ENCODE measurements at places on chromosomes 12 and 14.

DNA sequence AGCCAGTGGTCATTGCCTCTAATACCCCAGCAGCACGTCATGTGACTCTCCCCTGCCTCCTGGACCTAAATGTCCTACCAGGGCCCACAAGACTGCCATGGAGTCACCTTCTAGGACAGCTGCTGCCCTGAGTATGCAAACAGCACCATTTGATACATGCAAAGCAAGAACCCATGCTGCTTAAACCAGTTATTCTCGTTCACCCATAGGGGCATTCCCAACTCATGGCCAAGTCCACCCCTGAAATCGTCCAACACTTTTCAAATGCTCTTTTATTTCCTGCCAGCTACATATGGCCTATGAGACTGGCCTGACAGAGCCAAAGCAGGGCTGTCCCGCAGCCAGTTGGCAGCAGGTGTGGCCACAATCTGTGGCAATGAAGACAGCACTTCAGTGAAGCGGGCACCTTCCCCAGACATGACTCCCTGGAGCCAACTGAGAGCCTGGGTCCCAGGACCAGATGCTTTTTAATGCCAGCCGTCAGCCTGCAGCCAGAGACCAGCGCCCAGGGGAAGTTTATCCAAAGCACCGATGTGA is 99.9 kb downstream of the BCAT1 start:
- DNase-seq: no peak

GRCh38 chr14:75909630-75910029 is 72.2 kb downstream of the TGFB3 start:
- DNase-seq: no peak

DNA sequence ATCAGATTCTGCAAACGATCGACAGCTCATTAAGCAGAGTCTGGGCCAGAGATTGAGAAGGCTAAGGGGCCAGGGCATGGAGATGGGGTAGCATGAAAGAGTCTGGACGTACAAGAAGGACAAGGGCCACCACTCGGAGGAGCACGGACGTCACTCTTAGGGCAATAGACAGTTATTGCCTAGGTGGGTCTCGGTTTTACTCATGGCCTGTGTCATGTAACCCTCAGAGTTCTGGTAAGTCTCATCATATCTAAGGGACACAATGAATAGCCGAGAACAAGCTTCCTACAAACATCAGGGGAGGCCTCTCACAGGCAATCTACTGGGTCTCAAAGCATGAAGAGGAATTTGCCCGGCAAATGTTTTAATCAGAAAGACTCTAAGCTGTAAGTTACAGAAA is 30.4 kb upstream of the ITPK1 start:
- DNase-seq: no peak

- DNase-seq: no peak
Measured at GRCh38 chr14:66752109-66752508, 244.2 kb downstream of the GPHN start.

DNA sequence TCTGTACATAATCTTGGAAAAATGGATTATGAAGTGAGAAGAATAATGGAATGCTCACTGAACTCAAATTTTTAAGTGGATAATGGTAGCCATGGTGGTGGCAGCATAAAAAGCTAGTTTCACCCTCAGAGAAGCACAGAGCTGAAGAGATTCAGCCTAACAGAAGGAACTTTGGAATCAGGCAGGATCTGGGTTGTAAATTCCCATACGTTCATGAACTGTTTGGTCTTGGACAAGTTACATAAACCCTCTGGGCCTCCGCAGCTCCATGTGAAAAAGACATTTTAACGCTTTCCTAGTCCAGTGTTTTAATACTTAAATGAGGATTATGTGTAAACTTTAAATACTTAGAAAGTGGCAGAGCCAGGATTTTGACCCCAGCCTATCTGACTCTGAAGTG is 26.6 kb downstream of the JKAMP start:
- DNase-seq: no peak

GRCh38 chr12:90366286-90366685 is 588.7 kb downstream of the CCER1 start:
- DNase-seq: peak; percentile 30

DNA sequence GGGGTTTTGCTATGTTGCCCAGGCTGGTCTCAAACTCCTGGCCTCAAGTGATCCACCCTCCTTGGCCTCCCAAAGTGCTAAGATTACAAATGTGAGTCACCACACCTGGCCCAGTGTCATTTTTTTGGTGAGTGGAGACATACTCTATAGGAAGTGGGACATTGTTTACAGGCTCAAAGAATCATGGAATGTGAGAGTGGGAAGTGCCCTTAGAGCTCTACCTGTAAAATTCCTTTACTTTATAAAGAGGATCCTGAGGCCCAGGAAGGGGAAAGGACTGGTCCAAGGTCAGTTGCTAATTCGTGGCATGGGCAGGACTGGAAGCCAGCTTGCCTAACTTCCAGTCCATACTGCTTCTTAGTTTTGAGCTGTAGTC is 8.7 kb upstream of the ADCK1 start:
- DNase-seq: no peak

DNA sequence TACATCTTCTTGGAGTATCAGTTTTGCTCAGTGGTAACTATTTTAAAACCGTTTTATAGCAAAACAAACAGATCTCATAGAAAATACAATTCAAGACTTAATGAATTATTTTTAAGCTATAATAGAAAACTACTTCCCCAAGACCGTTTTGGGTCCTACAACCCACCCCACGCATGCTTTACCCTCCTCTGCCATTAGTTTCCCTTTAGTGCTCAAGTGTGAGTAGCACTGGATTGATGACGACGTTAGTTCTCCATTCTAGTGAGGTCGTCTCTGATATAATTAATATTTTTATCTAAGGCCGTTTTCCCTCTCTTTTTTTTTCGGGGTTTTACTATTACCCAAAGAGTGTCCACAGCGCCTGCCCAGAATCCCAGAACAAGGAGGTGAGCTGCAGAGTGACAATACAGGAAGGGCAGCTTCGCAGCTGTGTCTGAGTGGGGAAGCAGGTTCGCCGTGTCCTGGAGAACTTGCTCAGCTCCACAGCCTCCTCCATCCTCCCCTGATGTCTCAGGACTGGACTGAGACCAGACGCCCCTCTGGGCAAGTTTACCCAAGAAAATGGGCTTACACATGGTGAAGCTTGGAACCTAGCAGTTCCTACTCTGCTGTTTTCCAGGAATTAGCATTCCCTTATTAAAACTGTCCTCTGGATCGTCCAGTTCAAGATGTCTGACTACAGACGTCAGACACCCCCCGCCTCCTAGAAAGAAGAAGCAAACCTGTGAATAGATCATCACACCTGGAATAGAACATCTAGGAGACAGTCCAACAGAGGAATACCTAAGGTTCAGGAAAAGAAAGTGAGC is 31.9 kb upstream of the MON2 start:
- peak; percentile 12 for DNase-seq

GRCh38 chr12:13368971-13369370 is 172.4 kb downstream of the EMP1 start:
- no peak for DNase-seq

GRCh38 chr12:10140001-10140400 is 10.0 kb upstream of the CLEC7A start:
- DNase-seq: peak; percentile 63

GRCh38 chr12:114439817-114440216 is 33.9 kb upstream of the TBX5 start:
- DNase-seq: no peak

- DNase-seq: no peak
Measured at GRCh38 chr12:112714166-112714710, 77.3 kb upstream of the RPH3A start.

- no peak for DNase-seq
Measured at GRCh38 chr14:61484031-61484430, 162.7 kb downstream of the PRKCH start.

DNA sequence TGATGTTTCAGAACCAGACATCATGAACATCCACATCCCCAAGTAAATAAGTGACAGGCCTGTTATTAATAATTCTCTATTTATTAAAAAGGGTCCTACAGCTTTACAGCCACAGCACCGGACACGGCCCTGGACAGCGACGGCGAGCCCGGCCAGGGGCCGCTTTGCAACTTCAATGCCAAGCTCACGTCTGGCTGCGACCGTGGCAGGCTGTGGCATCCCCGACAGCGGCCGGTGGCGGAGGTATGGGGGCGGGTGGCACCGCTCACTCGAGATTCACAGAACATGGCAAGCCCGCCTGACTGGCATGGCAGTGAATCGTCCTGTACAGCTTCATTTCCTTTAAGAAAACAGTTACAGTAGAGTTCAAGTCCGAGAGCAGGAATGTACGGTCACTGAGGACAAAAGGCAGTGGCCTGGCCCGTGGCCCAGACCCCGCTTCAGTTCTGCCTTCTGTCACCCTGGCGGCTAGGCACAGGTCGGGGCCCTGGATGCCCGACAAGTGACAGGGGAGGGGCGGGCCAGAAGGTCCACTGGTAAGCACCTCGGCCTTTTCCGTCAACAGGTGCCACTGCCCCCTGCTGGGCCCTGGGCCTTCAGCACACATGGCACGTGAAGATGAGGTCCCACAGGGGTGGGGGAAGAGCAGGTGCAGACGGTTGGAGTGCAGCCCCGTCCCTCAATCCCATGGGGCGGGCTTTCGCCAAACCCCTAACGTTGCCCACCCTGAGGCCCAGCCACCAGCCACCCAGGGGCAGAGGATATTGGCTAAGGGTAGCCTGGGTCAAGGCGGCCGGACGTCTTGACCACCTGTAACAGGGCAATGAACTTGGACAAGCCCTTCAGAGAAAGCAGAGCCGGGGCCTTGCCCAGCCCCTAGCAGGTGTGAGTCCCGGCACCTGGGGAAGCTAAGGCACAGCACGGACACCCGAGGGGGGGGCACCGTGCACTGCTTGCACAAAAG is 30.3 kb downstream of the HIP1R start:
- no peak for DNase-seq

DNA sequence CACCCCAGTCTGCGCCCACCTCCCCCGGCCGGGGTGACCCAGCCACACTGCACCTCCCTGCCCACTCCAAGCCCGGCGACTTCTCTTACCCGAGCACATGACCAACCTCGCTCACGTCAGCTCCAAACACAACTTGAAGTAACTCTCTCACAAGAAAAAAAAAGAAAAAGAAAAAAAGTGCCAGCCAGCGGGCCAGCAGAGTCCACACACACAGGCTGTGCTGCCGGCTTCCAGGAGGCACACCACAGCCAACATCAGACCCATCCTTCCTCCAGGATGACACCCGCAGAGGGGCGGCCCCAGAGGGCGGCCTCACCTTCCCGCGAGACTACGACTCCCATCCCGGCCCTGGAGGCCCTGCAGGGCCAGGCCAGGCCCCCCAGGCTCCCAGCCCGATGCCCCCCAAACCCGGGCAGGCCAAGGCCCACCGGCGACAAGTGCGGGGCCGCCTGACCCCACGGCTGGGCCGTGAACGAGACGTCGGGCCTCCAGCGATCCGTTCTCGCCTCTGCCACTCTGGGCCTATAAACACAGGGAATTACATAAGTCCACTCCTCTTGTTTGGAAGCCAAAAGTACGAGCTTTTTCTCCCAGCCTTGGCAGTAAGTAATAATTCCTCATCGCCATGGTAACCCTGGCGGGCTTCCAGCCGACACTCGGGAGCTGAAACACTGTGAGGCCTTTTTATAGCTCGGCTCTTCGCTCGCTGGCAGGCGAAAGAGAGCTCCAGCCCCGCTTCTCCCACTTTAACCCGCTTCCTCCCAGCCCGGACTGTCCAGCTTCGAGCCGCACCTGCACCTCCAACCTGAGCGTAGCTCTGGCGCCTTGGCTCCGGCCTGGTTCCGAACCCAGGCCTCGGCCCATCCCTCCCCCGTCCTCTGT is 49.1 kb downstream of the NCOR2 start:
- DNase-seq: peak; percentile 94

DNA sequence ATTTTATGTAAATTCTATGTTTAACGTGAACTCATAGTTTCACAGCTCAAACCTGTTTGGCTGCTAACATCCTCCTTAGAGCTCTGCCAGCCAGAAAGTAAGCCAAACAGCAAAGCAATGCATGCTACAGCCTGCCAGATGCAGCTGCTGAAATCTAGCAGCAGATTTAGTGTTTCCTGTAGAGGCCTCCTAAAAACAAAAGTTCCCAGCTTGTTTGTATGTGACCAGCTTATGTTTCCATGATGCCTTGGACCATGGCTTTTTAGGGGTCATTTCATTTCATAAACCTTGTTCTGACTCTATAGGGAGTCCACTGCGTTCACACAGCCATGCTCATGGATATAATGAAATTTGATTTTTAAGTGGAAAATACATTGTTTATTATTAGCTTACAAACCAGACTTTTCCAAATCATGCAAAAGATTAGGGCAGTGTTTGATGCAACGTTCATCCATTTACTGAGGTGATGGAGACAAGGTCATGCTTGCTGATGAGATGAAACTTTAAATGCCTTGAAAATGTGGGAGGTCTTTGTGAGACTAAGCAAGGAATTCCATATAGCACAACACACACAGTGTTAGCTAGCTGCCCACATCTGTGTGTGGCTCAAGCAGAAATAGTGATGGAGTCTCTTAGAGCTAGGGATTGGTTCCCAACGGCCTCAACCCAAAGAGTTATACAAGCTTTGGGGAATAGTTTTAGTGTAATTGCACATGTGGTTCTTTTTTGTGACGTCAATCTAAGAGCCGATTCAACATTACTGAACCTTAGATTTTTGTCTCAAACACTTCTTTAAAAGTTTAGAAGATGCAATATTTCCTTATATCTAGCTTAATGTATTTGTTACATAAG is 157.5 kb upstream of the LRIG3 start:
- peak; percentile 14 for DNase-seq

DNA sequence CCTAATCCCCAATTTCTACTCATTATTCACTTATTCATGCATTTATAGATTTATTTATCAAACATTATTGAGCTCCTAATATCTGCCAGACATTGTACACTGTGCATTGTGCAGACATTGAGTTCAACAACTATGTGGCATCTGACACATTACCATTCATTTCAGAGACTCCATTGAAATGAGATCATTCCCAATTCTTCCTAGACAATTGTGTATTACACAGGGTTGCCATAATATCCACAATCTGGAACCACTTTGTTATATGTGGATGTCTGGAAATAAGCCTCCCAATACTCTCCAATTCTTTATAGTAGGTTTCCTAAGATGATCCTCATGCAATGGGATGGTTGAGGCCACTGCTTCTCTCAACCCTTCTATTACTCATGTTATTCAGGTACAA is 165.0 kb downstream of the OTOGL start:
- DNase-seq: no peak

DNA sequence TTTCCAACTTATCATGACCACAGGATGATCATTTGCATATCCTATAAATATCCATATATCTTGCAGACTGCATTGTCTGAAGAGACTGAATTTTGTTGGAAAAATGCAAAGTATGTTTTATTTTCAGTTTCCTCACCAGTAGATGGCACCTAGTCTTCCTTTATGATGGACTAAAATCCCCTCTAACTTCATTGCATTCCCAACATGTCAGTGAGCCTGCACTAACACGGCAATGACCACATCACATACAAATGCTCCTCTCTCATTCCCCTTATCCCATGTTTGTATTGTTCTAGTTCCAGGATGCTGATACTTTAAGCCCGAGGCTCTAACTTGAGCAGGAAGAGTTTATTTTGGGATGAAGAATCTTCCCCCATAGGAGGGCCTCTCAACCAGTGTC is 24.7 kb upstream of the MYBPC1 start:
- peak; percentile 47 for DNase-seq

Measured in AG20443 (cell line).